Smooth muscle cell of trachea (primary cell): ENCODE measurements at places on chromosomes 7 and 10. TPM values are rescaled to one million over a fixed set of nuclear protein-coding genes. Genes with fewer than 3 reads are reported as not detected.

The HTR7 gene
- 0.58 and 0.83 TPM in 2 replicates for total RNA-seq

The ANKRD2 gene
- 0.50 and 2.3 TPM in 2 replicates for total RNA-seq

The PI4K2A gene
- 24.3 and 40.2 TPM in 2 replicates for total RNA-seq

The HKDC1 gene
- total RNA-seq, result under 0.01 and 0.50 TPM in 2 replicates

The HTRA1 gene
- total RNA-seq, result 159 and 177 TPM in 2 replicates

The ZYX gene
- 70.0 and 70.3 TPM in 2 replicates for total RNA-seq

The PLEKHS1 gene
- total RNA-seq, result under 0.01 TPM in 1 of 2 replicates, not detected in the other

The ABCB8 gene
- 37.2 and 43.6 TPM in 2 replicates for total RNA-seq

The ITGA8 gene
- total RNA-seq, result 1.7 and 5.8 TPM in 2 replicates

The A1CF gene
- not detected in 2 replicates for total RNA-seq
